ENCODE measurements at places on chromosomes 5 and 9. TPM values are rescaled to one million over a fixed set of nuclear protein-coding genes. Genes with fewer than 3 reads are reported as not detected.

GRCh38 chr9:37619806-37620205, 27.4 kb upstream of the TOMM5 start:
- H3K4me3 ChIP-seq: no peak overlapping the region
- H3K27me3 ChIP-seq: no peaks in the 10 kb centered on the region
- H3K27ac ChIP-seq: no peak overlapping the region

DNA sequence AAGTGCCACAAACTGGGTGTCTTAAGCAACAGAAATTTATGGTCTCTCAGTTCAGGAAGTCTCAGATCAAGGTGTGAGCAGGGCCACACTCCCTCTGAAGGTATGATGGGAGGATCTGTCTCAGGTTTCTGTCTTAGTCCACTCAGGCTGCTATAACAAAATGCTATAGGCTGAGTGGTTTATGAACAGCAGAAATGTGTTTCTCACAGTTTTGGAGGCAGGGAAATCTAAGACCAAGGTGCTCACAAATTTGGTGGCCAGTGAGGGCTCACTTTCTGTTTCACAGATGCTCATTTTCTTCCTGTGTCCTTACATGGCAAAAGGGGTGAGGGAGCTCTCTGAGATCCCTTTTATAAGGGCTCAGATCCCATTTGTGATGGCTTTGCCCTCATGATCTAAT, 281.4 kb downstream of the CWC27 start:
- no peaks in the 10 kb centered on the region for H3K4me1 ChIP-seq
- DNase-seq: no peak
- H3K4me3 ChIP-seq: no peak overlapping the region
- H3K27ac ChIP-seq: no peak overlapping the region

FOXB2 gene
- polyA plus RNA-seq: not detected

GABRP gene
- polyA plus RNA-seq: not detected

UGT3A1 gene
- not detected for polyA plus RNA-seq

OR13C5 gene
- not detected for polyA plus RNA-seq
